Stimulated activated CD8-positive, alpha-beta memory T cell treated with anti-CD3 and anti-CD28 coated beads, Interleukin-2, amount 100 ng/mL, for 1 hour (primary cell): ENCODE measurements at places on chromosomes 7 and 10.

DNA sequence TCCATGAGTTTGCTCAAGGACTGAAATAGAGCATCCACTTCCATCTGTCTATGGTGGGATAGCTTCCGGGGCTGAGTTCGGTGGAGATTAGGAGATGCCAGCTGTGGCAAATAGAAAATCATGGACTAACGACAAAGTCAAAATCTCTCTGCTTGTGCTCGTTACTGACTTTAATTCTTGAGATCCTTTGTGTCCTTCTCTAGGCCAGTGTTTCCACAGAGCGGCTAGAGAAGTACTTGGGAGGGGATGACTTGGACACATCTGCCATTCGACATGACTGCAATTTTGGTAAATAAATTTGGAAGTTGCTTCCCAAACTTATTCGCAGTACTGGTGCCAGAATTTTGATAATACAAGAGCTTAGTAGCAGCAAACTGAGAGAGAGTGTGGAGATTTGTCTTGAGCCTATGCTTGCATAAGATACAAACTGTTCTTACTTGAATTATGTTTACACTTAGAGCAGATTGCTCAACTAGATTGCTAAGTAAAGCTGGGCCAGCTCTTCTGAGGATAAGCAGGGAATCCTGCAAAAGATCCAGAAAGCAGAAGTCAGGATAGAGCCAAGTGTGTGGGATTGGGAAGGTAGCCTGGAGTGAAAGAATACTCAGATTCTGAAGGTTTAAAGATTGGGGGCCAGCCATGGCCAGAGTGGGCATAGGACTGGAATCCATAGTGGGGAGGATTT is 27.6 kb downstream of the ABCC2 start:
- no peak for DNase-seq

- no peak for DNase-seq
These were observed 571.9 kb downstream of the ACTR3B start for GRCh38 chr7:153331427-153331826.

- no peak for DNase-seq
These were observed 1.7 kb downstream of the CCDC172 start for GRCh38 chr10:116325987-116326386.

DNA sequence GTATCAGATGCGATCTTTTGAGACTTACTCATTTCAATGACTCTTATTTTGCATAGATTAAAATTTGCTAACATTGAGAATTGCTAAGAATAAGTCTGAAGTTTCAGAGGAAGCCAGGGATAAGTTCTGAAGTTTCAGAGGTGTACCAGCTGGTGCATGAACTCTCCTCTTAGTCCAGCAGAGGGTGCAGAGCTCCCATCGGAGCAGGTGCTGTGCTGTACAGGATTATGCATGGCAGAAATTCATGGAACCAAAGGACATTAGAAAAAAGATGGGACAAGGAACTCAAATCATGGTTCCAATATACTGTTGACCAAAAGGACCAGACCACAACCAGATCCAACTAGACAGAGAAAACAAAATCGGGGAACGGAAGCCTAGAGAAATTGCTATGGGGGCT is 41.9 kb downstream of the MGAM2 start:
- DNase-seq: no peak

- DNase-seq: no peak
These were observed 22.3 kb downstream of the PIK3CG start for GRCh38 chr7:106887421-106887820.

DNA sequence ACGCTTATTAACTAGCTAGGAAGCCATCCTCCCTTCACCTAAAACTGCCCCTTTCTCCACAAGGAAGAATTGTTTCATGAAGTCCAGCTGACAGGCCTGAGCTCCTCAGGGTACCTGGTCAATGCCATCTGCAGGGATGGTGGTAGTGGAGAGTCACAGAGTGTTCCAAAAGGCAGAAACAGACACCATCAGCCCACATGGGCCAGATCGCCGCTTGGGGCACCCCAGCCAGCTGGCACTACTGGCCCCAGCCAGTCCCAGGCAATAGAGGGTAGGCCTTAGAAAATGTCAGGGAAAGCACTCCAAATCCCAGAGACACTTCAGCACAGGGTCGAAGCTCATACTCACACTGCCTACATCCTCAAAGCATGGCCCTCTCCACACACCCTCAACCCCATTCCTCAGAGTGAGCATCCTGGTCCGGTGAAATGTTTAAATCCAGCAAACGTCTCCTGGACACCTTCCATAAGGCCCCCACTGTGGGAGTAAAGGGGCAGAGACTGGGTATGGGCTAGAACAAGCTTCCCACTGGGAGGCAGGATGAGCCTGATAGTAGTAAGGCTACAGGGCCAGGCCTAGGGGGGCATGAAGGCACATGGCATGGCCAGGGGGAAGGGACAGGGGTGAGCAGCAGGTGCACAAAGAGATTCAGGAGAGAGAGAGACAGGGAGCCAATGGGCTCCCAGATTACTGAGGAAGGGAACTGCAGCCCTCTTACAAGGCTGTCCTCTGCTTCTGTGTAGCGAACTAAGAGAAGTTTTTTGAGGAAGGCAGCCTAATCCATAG is 1.9 kb downstream of the LRRC20 start:
- no peak for DNase-seq
